Central memory CD4-positive, alpha-beta T cell (primary cell): ENCODE measurements at places on chromosomes 6 and 20.

DNA sequence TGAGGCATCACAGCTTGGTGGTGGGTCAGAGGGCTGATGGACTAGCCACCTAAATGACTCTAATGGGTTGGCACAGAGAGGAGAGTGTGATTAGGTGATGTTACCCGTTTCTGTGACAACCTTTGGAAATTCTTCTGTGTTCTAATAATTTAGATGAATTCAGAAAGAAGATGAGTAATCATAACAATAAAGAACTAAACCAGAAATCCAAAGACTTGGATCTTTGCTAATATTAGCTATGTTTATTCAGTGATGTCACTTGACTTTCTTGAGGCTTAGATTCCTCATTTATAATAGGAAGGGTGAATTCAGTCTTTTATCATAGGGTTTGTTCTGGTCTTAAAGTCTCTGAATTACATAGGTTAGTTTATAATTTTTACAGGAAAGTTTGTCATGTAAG, 19.9 kb downstream of the CRYBG1 start:
- no peak for DNase-seq

DNA sequence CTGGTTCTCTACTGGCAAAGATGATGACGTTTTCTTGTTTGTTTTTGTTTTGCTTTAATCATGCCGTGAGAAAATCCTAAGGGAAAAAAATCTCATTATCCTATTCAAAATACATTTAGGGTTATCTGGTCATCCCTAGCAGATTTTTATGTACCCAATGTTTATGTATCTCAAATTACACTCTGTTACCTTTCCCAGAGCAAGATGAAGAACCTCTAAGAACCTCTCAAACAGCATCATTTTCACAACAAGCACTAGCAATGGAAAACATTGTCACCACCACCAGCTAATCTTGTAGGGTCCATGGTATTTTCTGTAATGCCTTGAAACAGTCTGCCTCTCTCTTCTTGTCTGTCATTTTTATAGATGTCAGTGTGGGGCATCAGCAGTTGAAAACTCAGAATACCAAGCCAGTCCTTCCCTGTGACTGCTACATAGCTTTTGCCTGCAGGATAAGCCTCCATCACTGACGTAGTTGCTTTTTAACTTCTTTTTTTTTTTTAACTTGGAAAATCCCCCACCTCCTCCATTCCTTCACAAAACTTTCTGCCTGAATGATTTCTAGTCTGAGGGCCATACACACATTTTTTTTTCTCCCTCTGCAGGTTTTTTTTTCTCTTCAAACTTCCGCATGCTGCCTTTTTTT, 2.4 kb upstream of the SNAP25 start:
- DNase-seq: no peak

GRCh38 chr6:90611543-90612312, 24.9 kb upstream of the MAP3K7 start:
- DNase-seq: no peak

GRCh38 chr20:58019850-58020625, 208.4 kb downstream of the ANKRD60 start:
- DNase-seq: no peak

DNA sequence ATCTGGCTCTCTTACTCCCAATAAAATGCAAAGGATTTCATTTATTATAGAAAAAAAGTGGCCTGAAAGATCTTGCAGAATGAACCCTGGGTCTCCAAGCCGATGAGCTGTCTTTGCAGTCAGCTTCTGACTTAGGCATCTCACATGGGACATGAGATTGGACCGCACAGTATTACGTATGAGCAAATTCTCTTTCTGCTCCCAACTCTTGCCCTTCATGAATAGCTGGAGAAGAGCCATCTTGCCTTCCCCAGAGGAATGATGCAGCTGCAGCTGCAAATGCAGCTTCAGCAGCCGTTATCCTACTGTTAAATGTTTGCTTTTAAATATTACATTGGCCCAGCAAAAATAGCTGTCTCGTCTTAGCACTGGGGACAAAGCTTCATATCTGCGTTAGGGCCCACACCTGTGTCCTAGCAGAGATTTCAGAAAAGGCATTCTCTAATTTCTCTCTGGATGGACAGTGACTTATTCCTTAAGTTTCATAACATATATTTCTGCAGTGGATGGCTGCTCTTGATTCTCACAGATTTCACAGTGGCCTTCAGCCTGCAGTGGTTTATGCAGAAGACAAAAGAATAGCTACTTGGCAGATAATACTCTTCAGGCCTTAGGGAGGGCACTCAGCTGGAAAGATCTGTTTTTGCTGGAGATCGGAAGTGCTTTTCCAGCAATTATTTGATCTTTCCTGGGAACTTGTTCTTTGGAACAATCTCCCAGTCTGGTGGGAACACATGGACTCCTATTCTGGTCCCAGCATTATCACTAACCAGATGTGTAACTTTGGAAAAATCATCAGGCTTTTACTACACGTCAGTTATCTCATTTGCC, 129.2 kb downstream of the FYN start:
- no peak for DNase-seq

DNA sequence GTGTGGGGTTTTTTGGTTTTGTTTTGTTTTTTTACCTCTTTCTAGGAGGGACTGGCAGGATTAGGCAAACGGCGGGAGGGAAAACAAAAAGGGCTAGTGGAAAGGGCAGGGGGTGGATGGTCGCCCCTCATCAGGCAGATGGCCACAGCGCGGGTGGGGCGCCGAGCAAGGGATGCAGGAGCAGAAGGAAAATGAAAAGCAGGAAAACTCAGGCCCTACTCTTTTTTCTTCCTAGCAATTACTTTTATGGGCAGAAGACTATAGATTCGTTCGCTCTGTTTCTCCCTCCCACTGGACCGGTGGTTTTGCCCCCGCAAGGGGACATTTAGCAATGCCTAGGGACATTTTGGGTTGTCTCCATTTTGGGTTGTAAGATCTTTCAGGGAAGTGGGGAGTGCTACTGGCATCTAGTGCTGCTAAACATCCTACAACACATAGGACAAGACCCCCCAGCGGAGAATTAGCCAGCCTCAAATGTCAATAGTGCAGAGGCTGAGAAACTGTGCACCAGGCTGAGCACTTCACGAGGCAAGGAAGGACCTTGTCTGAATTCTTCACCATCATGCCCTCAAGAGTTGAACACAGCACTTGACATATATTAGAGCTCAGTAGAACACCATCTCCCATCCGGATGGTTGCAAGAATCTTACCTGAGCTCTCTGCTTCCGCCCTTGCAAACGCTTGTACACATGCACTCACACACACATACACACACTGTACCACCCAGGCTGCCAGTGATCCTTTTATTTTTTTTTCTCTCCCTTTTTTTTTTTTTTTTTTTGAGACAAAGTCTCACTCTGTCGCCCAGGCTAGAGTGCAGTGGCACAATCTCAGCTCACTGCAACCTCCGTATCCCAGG, 4.8 kb upstream of the ZMYND8 start:
- DNase-seq: no peak

- no peak for DNase-seq
Measured at GRCh38 chr6:142339968-142340658, 38.3 kb downstream of the ADGRG6 start.

DNA sequence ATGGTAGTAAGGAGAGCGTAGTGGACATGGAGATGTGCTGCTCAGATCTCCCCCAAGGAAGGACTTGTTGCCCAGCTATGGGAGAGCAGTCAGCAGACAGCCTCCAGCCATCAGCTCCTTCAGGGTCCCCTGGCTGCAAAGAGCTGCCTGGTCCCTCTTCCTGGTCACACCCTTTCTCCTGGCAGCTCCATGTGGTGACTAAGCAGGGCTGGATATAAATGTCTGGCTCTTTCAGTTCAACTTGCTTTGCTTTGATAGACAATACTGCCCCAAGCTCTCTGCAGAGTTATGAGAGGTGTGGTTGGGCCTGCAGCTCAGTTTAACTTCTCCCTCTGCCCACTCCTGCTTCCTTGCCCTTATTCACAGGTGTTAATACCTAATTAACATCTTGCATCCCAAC, 64.1 kb upstream of the DDR1 start:
- no peak for DNase-seq

GRCh38 chr6:165662041-165662748, 846 bp downstream of the PDE10A start:
- no peak for DNase-seq

DNA sequence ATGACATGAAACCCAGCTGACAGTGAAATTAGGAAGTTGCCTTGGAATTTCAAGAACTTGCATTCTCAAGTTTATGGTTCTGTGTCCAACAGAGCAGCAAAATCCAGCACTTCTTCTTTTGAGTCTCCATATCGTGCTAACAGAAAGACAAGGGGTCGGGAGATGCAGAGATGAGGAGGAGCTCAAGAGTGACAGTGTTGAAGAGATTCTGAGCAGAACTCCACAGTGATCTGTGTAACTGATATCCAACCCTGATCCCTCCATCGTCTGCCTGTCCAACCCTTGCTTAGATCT, 21.2 kb upstream of the BTN1A1 start:
- DNase-seq: no peak

DNA sequence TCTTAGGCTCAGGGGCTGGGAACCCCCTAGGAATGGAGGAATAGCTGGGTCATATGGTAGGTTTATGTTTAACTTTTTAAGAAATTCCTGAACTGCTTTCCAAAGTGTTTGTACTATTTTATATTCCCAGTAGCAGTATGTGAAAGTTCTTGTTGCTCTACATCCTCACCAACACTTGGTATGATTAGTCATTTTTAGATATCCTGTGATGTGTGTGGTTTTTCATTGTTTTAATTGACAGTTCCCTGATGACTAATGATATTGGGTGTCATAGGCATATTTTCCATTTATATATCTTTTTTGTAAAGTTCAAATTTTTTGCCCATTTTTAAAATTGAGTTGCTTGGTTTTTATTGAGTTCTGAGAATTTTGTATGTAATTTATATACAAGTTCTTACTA, 72.3 kb downstream of the SLC16A10 start:
- no peak for DNase-seq

DNA sequence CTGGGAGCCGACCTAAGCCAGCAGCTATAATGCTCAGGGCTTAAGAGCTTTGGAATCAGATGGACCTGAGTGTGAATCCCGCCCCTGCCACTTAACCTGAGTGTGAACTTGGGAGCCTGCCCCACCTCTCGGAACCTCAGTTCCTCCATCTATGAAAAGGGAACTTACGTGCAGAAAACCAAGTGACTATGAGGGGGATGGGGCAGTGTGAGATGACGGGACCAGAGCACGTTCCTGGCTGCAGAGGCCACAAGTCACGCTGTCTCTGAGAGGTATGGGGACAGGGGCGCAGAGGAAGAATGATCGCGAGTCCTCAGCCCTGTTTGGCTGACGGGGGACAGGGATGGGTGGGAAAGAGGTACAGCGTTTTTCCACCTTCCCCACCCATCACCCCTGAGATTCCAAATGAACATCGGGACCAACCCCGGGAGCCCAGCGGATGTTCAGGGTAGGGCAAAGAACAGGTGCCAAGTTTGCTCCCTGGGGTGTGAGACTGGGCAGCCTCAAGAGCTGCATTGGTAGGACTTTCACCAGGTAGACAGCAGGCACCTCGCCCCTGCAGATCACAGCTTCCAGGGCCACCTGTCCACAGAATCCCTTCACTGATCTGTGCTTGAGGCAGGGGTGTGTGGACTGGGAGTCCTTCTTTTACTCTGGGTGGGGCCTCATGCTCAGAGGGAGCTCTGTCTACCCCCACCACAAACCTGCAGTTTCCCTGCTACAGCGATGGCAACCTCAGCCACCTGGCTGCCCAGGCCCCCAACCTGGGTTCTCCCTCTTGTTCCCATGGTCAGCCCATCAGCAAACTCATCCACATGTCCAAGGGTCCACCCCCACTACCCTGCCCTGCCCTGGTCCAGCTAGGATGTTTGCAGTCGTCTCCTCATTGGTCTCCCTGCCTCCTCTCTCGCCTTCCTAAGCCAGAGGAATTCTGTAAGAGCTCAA, 85.8 kb downstream of the CEBPB start:
- no peak for DNase-seq

DNA sequence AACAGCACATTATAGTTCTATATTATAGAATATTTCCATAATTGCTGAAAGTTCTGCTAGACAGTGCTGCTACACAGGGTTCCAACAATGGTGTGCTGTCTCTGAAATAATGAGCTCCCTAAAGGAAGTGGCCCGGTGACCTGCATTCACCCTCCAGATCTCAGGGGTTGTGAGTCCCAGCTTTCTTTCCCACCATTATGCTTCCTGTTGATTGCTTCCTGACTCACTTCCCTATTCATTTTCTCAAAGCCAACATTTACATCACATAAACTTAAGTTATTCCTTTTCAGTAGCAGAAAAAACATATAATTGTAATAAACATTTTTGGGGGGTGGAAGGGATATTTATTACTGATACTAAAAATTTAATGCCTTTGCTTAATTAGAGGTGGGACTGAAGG, 12.9 kb upstream of the CCN6 start:
- no peak for DNase-seq

DNA sequence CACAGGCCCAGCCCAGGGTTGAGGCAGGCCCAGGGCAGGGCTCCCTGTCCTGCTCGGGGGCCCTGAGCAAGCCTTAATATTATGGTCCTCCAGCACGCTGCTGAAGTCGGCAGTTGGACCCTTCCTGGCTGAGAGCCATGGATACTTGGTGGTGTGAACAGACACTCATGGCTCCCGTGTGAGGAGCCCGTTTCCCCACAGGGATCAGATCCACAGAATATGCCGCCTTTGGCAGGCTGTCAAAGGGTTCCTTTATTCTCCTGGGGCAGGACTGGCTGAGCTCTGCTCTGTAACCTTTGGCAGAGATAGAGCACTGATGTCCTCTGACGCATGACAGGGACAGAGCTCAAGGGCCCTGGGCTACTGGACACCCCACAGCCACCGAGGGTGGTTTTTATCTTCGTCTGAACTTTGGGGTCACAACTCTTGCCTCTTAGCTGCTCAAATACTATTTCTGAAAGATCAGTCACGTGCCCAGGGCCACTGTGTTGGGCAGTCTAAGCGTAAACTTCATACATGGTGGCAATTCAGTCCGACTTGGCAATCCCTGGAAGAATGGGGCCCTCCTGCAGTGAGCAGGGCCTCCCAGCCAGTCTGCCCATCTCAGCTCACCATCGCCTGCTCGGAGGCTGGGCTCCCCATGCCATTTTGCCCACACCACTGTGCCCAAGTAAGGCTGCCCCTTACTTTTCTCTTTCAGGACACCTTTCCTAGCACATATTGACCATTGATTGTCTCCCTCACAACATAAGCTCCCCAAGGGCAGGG, 49.1 kb downstream of the TTI1 start:
- no peak for DNase-seq

DNA sequence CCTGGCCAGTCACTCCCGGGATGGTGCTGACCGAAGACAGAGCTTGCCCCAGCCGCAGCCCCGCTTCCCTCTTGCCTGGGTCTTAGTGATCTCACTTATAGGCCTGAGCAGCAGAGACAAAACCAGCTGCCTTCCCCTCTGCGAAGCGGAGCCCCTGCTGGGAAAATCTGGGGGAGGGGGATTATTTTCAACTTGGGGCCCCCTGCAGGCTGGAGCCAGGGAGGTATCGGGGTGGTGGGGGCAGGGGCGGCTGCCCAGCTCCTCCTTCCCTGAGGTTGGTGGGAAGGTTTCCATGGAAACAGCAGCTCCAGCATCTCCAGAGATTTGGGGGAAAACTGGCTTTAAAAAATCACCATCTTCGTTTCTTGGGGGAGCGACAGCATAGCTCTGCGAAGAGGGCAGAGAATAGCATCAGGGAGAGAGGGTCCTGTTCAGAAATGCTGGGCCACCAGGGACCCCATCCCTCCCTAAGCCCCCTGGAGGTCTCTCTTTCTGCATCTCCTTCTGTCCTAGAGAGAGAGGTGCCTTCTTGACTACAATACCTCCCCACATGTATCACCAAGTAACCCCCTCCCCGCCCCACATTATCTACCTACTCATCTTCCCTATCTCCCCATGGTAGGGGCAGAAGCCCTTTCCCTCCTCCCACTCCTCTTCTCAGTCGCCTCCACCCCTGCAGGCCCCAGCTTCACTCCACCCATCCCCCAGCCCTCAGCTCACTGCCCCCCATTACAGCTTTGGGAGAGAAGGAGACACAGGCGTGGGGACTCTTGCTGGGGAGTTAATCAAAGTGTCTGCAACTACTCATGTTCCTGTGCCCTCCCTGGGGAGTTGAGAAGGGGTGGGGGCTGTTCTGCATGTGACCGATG, 88.4 kb upstream of the CCDC167 start:
- no peak for DNase-seq
